ENCODE measurements at places on chromosomes 3 and 15. TPM values are rescaled to one million over a fixed set of nuclear protein-coding genes. Genes with fewer than 3 reads are reported as not detected.

The PEX11A gene
- 4.1 TPM for total RNA-seq

The C3orf22 gene
- total RNA-seq, result not detected

The FGF12 gene
- not detected for total RNA-seq

The POPDC2 gene
- total RNA-seq, result 5.9 TPM

The NANOGP8 gene
- not detected for total RNA-seq

The GABRB3 gene
- 2.8 TPM for total RNA-seq

The GABRG3 gene
- not detected for total RNA-seq

The RTF1 gene
- total RNA-seq, result 33.0 TPM

The TM4SF4 gene
- 1.7 TPM for total RNA-seq

The KLHL40 gene
- total RNA-seq, result not detected

The SCAANT1 gene
- not detected for total RNA-seq

The C3orf20 gene
- total RNA-seq, result not detected

The A4GNT gene
- not detected for total RNA-seq
